ENCODE measurements at places on chromosomes 2 and 18.

GRCh38 chr2:70887550-70888246, 48.0 kb upstream of the ATP6V1B1 start:
- DNase-seq, result peak; percentile 67

- no peak for DNase-seq
Observed at GRCh38 chr2:56127463-56128152, 56.2 kb upstream of the CCDC85A start.

GRCh38 chr2:157900684-157901083, 24.6 kb upstream of the ACVR1 start:
- no peak for DNase-seq

DNA sequence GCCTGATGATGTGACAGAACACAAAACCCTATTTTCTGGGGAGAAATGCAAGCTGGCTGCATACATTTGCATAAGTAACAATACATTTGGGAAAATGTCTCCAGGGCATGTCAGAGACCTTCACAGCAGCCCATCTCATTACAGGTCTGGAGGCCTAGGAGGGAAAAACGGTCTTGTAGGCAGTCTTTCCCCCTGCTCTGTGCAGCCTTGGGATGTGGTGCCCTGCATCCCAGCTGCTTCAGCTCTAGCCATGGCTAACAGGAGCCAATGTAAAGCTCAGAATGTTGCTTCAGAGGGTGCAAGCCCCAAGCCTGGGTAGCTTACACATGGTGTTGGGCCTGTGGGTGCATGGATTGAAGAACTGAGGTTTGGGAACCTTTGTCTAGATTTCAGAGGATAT, 133.0 kb downstream of the CCDC178 start:
- no peak for DNase-seq

DNA sequence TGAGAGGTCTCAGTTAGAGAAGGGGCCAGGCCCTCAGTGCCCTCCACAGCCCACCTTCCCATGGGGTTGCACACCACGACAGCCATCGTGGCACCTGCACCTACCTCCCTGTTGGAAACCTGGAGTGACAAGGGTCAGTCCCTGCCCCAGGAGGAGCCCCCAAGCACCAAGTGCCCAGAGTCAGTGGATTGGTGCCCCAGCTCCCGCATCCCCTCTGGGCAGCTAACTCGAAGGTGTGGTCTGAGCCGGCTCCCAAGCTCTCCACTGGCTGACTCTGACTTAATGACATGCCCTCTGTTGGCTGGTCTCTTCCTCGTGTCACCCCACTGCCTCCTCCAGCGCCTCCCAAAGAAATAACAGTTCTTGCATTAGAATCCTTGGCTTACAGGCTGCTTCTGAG, 116.4 kb downstream of the NDUFA10 start:
- peak; percentile 36 for DNase-seq

DNA sequence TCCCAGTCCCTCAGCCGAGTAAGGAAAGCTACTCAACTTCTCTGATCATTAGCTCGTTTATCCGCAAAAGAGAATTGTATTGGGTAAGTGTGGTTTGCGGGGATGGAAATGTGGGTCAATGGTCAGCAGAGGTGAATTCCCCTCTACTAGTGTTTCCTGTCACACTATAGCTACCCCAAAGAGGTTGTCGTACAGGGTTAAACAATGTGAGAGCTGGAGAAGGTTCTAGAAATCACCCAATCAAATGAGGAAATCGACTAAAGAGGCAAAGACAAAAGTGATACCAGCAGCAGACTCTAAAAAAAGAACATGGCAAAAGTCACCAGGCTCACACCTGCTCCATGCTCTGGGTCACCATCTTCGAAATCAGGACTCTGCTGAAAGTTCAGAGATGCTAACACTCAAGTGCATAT, 144.7 kb upstream of the ITGA4 start:
- no peak for DNase-seq

DNA sequence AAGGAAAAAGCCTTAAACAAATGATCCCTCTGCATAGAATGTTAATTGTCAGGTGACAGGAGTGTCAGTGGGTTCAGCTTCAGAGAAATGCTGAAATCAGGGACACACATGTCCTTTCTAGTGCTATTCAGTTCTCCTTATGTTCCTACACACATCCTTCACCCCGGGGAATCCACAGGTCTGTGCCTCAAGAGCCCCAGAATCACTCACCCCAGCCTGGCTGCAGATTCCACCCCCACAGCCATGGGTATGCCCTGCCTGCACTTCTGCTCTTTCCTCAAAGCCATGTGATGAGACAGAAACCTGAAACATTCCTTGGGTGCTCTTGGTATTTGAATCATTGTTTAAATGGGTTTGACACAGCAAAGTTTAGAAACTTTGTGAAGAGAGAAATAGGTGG, 27.4 kb upstream of the FZD7 start:
- no peak for DNase-seq

DNA sequence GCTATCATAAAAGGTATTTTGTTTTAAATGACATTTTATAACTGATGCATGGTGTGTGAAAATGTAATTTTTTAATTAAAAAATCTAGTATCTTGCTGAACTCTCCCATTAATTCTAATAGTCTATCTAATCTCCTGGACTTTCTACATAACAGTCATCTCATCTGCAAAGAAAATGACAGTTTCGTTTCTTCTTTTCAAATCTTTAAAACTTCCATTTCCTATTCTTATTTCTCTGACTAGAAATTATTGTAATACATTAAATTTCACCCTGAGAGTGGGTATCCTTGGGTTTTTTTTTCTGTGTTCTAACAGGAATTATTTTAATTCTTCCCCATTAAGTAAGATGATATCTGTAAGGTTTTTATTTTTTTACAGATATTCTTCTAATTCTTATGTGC, 120.1 kb downstream of the KCNF1 start:
- no peak for DNase-seq

Measured in activated effector memory CD4-positive, alpha-beta T cell treated with anti-CD3 and anti-CD28 coated beads, Interleukin-2, amount 50 U/mL, for 16 hours (primary cell).